ENCODE measurements at places on chromosomes 12 and 14.

DNA sequence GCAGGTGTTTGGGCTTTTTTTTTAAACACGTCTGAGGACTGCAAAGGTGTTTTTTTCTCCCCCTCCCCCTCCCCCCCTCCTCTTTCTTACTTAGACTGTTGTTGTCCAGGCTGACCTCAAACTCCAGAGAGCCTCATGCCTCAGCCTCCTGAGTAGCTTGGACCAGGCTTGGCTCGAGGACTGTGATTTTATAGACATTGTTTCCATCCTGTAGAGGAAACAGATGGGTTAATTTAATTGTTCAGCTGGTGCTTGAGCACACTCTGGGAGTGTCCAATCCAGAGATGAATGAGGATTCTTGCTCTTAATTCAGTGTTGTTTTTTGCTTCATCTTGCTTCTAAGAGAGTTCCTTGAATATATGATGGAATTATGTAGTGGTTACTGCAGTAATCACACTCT is 42.1 kb downstream of the RASSF3 start:
- DNase-seq, result no peak

- no peak for DNase-seq
Observed at GRCh38 chr14:103544388-103545218, 15.6 kb downstream of the TRMT61A start.

DNA sequence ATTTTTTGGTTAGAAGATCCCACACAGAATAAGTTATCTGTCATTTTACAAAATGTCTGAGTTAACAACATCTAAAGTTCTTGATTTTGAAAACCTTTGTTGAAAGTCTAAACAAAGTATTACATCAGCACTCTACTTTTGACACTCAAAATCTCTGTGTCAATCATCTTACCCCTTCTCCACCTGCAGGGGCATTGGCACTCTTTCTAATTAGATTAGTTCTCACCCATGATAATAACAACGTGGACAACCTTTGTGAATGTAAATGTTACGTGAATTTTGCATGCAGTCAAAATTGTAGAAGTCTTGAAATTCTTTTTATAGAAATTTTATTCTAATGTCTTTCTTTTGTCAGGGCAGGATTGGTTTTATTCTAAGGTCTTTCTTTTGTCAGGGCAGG is 33.5 kb upstream of the PPFIA2 start:
- no peak for DNase-seq

- DNase-seq, result no peak
Observed at GRCh38 chr12:109637348-109637747, 63.8 kb downstream of the MVK start.

GRCh38 chr12:120397824-120398540 is 29.0 kb upstream of the MSI1 start:
- DNase-seq, result no peak

GRCh38 chr14:65555358-65555757 is 142.8 kb downstream of the FUT8 start:
- no peak for DNase-seq

DNA sequence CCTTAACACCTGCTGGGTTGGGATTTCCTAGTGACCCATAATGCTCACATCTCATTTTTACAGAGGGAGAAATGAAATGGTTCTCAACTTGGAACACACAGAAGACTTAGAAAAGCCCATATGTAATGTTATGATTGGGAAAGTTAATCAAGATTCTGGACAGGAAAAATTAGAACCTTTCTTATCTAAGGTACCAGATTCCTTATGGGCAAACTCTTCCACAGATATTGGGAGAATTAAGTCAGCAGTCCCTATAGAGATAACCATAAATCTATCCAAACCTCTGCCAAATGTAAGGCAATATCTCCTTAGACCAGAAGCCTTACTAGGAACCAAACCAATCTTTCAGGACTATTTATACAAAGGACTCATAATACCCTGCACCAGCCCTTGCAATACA is 13.9 kb upstream of the PSMC1 start:
- no peak for DNase-seq

DNA sequence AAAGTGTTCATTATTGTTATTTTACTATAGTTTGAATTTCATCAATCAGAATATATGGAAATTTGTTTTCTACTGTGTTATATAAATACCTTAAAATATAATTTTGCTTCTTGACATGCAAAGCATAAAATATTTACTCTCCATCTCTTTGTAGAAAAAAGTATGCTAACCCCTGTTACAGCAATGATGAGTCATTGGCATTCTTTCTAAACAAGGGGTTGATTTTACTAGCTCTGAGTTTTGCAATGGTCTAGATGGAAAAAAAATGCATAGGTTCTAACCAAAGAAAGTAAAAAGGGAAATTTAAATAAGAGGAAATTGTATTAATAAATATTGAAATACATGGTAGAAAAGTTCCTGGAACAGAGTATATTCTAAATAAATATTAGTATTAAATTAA is 990.2 kb upstream of the ATXN7L3B start:
- no peak for DNase-seq

DNA sequence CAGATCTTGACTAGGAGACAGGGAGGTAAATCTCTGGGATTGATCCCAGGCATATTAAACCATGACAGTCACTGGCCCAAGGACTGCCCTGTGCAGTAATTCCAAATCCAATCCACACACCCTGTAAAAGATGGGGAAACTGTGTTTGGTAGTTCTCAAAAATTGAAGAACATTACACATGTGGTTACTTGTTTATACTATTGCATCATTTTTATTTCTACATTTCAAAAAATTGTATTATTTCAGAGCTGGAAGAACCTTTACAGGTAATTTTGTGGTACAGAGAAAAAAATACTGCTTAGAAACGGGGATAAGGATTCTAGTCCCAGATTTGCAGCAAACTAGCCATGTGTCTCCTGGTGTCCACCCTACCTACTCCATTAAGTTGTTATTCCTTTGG is 400.5 kb downstream of the LRIG3 start:
- DNase-seq, result no peak

GRCh38 chr12:24798335-24798734 is 150.6 kb downstream of the BCAT1 start:
- no peak for DNase-seq

DNA sequence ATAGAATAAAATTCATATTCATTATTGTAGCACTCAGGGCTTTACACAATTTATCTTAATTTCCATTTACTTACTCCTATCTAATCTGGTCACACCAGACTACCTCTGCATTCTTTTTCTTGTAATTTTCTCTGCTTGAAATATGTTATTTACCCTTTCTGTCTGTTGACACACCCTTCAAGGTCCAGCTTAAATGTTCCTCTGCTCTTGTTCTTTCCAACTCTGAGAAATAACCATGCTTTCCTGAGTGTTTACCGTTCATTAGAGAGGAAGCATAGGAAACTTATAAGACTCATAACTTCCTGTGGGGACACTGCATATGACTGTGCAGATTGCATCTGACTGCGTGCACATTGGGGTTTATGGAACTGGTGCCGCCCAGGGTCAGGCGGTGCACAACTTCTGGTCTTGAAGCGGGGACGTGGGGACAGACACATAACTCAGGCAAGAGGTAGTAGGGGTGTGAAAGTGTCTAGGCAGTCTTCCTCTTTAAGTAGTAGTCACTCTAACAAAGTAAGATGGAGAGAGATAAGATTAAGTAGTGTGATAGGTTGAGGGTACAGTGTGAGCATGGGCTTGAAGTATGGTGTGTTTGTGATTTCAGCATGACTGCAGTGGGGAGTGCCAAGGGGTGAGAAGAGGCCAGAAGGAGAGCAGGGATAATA is 42.6 kb upstream of the FOXJ2 start:
- peak; percentile 19 for DNase-seq

- DNase-seq, result no peak
Observed at GRCh38 chr14:25411781-25412757, 362.1 kb upstream of the STXBP6 start.

- DNase-seq, result no peak
Observed at GRCh38 chr12:100447381-100447780, 26.3 kb upstream of the NR1H4 start.

DNA sequence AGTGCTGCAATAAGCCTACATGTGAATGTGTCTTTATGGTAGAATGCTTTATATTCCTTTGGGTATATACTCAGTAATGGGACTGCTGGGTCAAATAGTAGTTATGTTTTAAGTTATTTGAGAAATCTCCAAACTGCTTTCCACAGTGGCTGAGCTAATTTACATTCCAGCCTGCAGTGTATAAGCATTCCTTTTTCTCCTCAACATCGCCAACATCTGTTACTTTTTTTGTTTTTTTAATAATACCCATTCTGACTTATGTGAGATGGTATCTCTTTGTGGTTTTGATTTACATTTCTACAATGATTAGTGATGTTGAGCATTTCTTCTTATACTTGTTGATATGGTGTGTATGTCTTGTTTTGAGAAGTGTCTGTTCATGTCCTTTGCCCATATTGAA is 1186.2 kb downstream of the BCL11B start:
- DNase-seq, result no peak

All from stimulated activated CD8-positive, alpha-beta memory T cell treated with anti-CD3 and anti-CD28 coated beads, Interleukin-15, amount 100 ng/mL, for 1 hour (primary cell).